ENCODE measurements at places on chromosomes 6 and 20.

DNA sequence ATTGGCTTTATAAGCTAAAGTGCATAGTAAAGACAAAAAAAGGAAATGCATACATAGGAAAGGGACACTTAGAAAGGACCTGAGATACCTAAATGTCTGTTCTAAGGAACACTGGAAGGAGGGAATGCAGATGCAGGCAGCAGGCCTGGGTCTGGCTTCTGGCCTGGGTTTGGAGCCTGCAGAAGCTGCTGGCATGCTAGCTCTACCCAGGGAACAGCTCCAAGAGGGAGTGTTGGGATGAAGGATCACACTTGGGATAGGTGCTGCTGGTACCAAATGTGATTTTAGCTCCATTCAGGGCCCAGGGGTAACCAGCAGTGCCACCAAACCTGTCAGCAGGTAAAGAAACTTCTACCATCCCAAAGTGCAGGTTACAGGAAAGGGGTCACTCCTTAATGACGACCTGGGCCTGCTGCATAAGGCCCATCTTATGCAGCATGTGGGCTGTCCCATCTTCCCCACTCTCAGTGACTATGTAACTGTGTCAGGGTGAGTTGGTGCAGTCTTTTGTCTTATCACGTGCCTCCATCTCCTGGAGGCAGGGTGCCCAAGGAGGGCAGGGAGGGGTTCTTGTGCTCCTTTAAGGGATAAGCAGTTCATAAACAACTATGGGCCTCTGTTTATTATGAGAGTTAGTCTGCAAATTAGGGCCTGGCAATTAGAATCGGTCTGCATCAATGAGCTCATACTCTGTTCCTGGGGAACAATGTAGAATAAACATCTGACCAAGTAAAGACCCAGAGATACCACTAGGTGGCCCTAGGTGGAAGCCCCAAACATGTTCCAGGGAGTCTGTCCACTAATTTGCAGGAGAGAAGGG is 26.9 kb downstream of the DDX27 start:
- peak; percentile 78 for DNase-seq

GRCh38 chr20:14477125-14477524 is 139.7 kb upstream of the FLRT3 start:
- no peak for DNase-seq

DNA sequence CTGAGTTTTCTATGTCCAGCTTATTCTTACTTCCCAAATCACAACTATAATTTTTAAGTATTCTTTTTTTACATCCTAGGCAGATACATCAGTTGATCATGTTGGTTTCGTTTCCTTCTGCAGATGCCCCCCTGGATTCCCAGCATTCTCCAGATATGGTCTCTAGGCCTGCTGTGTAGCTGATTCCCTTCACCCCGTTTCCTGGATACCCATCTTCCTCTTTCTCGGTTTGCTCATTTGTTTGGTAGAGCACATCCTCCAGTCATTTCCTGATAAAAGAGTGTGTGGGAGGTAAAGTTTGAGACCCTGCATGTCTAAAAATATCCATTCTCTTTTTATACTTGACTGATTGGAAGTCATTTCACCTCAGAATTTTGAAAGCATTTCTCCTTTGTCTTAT is 66.4 kb downstream of the ANKS1A start:
- peak; percentile 61 for DNase-seq

GRCh38 chr6:16483315-16483875 is 245.0 kb downstream of the GMPR start:
- no peak for DNase-seq

DNA sequence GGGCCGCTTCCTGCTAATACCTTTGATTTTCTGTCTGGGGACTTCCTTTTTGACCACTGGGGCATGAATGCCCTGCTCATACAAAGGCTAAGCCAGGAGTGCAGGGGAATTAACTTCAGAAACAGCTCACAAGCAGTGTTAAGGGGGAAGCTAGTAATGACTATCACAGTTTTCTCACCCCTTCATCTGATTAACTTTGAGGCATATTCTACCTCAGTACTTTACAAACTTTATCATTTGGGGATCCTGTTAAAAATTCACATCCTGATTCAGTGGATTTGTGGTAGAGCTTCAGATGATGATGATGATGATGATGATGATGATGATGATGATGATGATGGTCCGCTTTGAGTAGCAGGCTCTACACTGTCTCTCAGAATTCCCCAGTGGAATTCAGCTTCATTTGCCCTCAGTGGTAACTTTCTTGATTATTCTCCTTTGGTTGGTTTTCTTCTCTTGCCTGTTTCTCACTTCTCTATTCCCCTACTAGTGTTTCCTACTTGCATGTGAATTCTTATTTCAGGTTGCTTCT is 78.4 kb upstream of the TMEM170B start:
- no peak for DNase-seq

DNA sequence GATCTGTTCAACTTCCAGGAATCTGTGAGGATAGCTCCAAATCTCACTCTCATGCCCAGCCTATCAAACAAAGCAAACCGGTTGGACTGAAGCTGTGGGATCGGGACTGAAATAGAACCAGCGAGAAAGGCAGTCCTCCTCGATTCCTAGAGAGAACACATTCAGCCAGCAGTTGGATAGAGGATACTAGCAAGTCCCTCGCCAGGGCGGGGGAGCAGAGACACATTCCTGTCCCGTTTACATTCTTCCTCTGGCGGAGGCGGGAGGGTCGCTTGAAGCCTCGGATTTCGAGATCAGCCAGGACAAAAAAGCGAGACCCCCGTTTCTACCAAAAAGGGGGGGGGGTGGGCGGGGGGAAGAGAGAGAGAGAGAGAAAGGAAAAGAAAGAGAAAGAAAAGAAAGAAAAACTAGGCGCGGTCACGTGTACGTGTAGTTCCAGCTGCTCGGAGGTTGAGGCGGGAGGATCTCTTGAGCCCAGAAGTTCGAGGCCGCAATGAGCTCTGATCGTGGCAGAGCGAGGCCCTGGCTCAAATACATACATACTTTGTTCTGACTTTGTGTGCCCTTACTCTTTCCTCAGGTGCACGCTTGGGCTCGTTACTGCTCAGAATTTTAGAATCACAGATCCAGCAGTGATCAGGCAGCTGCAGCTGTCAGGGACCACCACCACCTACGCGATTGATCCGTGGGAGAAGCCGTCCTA is 19.5 kb downstream of the ZNF311 start:
- peak; percentile 94 for DNase-seq

DNA sequence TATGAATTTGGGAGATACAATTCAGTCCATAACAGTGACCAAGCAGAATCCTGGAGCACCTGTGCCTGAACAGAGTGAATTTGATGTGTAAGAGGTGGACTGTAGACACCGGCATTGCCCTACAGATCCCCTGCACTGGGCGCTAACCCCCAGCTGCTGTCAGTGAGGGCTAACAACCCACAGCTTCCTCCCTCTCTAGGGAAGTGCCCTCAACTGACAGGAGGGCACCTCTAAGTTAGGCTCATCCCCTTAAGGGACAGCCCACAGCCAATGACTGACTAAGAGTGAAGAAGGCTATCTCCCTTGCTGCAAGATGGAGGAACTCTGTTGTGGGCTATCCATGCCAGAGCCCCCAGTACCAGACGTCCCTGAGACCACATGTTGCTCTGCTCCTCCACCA is 15.3 kb upstream of the BPIFB1 start:
- DNase-seq: peak; percentile 50

GRCh38 chr20:19860737-19861136 is 102.7 kb downstream of the RIN2 start:
- no peak for DNase-seq

- DNase-seq: no peak
Observed at GRCh38 chr6:145564553-145564952, 170.8 kb downstream of the EPM2A start.

DNA sequence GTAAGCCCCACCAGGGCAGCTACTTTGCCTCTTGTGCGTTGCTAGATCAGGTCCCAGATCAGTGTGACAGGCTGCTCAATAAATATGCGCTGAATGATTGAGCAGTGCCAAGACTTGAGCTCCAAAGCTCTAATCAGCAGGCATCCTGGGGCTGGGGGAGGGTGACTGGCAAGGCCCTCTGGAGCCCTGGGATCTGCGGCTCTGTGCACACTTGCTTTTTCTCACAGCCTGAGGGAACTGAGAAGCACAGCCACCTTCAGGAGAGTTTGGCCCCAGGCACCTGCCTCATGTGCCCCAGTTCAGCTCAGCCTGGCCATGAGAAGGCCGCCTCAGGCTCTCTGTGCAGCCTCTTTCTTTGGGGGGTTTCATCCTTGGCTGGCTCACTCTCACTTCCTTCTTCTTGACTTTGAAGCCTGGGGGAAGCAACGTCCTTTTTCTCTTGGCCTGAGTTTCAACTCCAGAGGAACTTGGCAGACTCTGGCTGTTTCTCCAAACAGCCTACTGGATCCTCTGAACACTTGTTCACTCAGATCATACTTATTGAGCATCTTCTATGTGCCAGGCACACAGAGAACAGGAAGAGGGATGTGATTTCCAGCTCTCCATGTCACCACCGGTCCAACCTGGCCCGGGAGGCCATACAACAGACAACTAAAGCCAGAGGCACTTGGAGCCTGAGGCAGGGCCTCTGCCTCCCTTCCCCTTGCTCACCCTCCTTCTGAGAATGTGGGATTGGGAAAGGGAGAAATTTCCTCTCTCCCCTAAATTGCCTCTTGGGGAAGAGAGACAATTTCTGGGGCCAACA is 114.0 kb downstream of the VEGFA start:
- DNase-seq: peak; percentile 40

DNA sequence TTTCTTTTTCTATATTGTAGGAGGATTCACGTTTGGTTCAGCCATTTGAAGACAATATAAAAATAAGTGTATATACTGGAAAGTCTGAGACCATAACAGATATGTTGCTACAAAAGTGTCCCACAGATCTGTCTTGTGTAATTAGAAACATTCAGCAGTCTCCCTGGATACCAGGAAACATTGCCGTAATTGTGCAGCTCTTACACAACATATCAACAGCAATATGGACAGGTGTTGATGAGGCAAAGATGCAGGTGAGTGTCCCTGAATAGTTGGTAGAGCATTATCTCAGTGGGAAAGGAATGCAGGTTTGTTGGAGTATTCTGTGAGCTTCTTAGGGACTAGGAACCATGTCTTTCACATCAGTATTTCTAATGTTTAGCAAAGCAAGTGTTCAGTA is 18.3 kb upstream of the ADGRF4 start:
- no peak for DNase-seq

GRCh38 chr6:29925321-29925720 is 17.0 kb upstream of the HLA-A start:
- DNase-seq: no peak

- DNase-seq: no peak
Observed at GRCh38 chr6:10073341-10073740, 341.5 kb downstream of the TFAP2A start.

DNA sequence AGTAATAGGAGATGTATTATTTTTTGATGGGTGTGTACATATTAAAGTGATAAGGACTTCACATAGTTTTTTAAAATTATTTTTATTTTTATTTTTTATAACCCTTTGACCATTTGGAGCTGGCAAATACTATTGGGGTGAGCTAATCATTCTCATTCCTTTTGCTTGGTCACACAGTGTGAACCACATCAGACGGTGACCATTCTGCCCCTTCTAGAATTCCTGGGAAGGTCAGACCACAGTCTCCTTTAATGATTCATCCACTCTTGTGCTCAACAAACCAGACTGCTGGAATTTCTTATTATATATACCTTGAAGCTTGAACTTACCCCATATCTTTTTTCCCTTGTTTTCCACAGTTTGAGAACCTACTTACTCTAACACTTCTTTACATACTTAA is 23.9 kb upstream of the PRL start:
- DNase-seq: no peak

DNA sequence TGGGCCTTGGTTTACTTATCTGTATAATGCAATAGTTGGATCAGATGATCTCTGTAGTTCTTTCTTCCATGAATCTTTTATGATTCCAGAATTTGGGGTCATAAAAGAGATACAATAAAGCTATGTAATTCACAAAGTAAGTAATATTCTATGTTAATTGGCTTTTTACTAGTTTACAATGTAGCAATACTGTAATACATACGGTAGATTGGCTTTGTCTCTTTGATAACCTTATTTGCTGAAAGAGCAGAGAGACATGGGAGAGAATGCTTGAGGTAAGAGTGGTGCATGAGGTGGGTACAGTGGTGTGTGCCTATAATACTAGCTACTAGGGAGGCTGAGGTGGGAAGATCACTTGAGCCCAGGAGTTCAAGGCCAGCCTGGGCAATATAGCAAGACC is 14.7 kb downstream of the SPACA1 start:
- no peak for DNase-seq

DNA sequence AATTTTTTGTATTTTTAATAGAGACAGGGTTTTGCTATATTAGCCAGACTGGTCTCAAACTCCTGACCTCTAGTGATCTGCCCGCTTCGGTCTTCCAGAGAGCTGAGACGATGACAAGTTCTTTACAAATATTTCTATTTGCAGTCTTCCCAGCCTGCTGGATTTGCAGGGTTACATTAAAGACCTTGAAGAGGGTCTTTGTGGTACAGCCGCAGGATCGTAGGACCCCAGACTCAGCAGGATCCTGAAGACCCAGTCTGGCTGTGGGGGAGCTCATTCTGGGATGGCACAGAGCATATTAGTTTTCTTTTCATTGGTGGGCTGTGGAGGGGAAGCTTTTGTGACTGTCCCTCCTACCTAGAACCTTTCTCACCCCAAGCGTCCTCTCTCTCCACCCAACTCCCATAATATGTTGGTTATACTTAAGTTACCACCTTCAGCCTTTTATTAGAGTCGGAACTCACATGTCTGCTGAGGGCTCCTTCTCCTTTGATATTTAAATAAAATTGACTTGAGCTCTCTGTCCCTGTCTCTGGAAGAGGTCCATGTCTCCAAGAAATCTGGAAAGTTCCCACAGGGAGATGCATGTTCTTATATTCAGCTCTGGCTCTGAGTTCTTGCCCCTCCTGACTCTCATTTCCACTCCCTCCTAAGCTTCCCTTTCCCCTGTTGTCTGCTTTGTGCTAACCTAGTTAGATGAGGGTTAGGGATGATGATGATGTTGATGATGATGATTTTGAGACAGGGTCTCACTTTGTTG is 72.0 kb downstream of the TIAM2 start:
- no peak for DNase-seq

DNA sequence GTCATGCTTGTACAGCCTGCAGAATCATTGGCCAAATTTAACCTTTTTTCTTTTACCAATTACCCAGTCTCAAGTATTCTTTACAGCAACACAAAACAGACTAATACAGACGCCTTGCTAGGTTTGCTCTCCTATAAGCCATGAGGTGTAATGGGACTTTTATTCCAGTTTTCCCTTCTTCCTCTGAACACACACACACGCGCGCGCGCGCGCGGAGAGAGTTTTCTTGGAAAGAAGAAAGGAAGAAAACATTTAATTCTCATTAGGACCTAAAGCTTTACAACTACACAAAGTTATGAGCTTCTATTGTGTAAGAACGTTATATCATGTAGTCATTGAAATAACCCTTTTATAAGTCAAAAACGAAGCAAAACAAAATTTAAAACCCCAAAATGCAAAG is 681.6 kb upstream of the FLRT3 start:
- no peak for DNase-seq

GRCh38 chr6:3762852-3763251 is 11.3 kb upstream of the PXDC1 start:
- DNase-seq: no peak

GRCh38 chr6:123117145-123117908 is 121.3 kb downstream of the CLVS2 start:
- peak; percentile 15 for DNase-seq

GRCh38 chr20:52752023-52752422 is 220.1 kb upstream of the TSHZ2 start:
- no peak for DNase-seq
